ENCODE measurements at places on chromosomes 5 and 9. TPM values are rescaled to one million over a fixed set of nuclear protein-coding genes. Genes with fewer than 3 reads are reported as not detected.

- no peak overlapping the region for H3K4me3 ChIP-seq
- DNase-seq = no peak
- H3K27me3 ChIP-seq = no peaks in the 10 kb centered on the region
Measured at GRCh38 chr5:135333732-135334515, 65.1 kb downstream of the MACROH2A1 start.

The CDC20B gene
- not detected for total RNA-seq

The TAF11L8 gene
- not detected for total RNA-seq

The NUTM2F gene
- total RNA-seq = not detected

The MAMDC4 gene
- 0.88 TPM for total RNA-seq

DNA sequence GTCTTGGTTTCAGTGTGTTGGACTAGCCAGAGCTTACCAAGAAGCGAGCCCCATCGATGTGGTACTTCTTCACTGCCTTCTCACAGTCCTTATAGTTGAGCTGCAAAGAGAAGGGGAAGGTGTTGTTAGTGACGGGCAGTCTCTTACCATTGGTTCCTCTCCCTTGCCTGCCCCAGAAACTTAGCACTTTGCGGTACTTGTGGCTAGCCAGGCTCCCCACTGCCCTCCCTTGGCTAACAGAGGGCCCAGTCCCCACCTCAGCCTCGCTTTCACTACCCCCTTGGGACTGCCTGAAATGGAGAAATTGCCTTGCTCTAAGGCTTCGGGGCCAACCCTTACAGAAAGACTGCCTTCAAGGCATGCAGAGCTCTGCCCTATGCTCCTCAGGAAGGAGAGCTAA, 4.3 kb downstream of the LCP2 start:
- no peaks in the 10 kb centered on the region for H3K36me3 ChIP-seq
- H3K4me3 ChIP-seq = no peak overlapping the region
- no peak for DNase-seq
- H3K27ac ChIP-seq = no peak overlapping the region
- peaks cover 18% of the 10 kb centered on the region for H3K27me3 ChIP-seq

- H3K36me3 ChIP-seq = no peaks in the 10 kb centered on the region
- no peak overlapping the region for H3K27ac ChIP-seq
- H3K4me3 ChIP-seq = no peak overlapping the region
- no peaks in the 10 kb centered on the region for H3K27me3 ChIP-seq
- peaks cover 7% of the 10 kb centered on the region for H3K4me1 ChIP-seq
Measured at GRCh38 chr5:179485845-179486575, 64.3 kb upstream of the RUFY1 start.

DNA sequence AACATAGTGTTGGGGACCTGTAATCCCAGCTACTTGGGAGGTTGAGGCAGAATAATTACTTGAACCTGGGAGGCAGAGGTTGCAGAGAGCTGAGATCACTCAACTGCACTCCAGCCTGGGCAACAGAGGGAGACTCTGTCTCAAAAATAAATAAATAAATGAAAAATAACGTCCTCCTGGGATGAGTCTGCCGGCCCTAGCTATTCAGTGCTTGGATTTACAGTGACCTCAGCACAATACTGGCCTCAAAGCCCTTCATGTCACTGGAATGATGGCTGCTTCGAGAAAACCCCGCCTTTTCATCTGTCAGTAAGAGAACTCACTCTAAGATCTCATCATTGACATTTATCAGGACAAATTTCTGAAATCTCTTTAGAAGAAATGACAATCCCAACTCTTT, 35.5 kb downstream of the SOX30 start:
- no peaks in the 10 kb centered on the region for H3K27me3 ChIP-seq
- DNase-seq = no peak
- no peaks in the 10 kb centered on the region for H3K4me1 ChIP-seq
- H3K4me3 ChIP-seq = no peak overlapping the region

DNA sequence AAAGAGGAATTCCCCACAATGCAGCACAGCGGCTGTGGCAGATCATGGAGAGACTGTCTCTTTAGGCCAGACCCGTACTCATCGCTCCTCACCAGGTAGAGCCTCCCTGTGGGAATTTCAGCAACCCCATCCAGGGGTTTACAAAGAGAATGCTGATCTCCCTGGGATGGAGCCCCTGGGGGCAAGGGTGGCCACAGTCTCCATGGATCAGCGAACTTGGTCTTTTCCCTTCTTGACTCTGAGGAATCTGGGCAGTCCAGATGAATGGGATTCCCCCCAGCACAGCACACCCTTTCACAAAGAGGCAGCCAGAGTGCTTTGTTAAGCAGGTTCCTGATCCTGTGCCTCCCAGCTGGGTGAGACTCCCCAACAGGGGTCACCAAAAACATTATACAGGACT, 108.7 kb upstream of the RGMB start:
- no peak overlapping the region for H3K4me3 ChIP-seq
- H3K27ac ChIP-seq = no peak overlapping the region
- H3K27me3 ChIP-seq = no peaks in the 10 kb centered on the region
- DNase-seq = no peak
- H3K36me3 ChIP-seq = no peaks in the 10 kb centered on the region
